ENCODE measurements at places on chromosomes 3 and 15.

GRCh38 chr3:174303907-174304560, 555.1 kb upstream of the NAALADL2 start:
- DNase-seq, result no peak

DNA sequence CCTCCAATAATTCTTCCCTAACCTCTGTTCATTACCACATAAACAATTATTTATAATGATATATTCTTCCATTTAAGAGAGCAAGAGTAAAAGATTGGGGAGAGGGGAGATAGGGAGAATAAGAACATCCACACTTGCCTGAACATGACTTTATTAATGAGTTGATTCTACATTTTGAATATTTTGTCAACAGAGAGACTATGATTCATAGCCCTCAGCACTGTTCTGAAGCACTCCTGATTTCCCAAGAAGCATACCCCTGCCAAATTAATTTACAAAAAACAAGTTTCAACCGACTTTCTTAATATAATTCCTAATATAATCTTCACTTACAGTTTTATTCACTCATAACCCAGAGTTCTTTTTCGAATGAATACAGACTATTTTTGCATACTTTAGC, 828.8 kb downstream of the ROBO2 start:
- no peak for DNase-seq

GRCh38 chr3:134998855-134999254, 203.8 kb downstream of the EPHB1 start:
- DNase-seq, result no peak

DNA sequence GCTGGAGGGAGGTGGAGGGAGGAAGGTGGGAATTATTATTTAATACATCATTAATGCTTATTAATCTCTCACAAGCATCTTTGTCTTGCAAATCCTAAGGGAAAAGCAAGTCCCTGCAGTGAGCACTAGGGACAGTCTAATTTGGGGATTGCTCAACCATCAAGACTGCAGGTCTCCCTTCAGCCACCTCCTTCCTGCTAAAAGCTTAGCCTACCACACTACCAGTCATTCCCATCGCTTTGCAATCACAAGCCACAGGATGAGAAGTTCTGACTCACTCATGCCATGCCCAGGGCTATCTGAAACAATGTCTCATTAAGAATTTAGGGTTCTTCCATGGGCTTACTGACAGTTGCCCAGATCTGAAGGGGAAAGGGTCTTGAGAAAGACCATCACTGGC, 51.0 kb upstream of the EIF1B start:
- DNase-seq, result no peak

DNA sequence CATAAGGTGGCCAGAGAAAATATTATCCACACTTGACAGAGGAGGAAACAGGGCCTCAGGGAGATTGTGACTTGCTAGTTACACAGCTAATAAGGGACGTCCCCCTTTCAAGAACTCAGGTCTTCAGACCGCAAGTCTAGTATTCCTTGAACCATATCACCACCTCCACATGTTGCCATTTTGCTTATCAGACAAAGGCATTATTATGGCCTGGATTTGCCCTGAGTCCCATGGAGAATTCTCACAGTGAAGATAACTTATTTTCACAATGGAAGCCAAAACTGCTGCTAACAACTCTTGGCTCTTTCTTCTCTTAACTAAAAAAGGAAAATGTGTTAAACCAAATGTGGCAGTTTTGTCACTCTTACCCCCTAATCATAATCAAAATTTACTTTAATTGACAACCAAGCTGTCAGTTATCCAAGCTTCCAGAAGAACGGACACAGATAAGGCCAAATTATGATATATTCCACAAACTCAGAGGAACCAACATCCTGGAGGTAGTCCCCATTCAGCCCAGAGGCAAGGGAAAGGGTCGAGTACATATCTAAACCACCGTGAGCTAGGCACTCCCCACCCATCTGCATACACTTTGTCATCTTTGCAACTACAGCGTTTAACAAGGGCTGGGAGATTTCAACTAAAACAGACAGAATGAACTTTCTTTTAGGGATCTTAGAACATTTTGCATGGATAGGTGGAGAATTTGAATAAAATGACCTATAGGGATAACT, 63.6 kb upstream of the THBS1 start:
- DNase-seq, result no peak

- no peak for DNase-seq
Observed at GRCh38 chr15:92808598-92809063, 91.5 kb upstream of the CHD2 start.

DNA sequence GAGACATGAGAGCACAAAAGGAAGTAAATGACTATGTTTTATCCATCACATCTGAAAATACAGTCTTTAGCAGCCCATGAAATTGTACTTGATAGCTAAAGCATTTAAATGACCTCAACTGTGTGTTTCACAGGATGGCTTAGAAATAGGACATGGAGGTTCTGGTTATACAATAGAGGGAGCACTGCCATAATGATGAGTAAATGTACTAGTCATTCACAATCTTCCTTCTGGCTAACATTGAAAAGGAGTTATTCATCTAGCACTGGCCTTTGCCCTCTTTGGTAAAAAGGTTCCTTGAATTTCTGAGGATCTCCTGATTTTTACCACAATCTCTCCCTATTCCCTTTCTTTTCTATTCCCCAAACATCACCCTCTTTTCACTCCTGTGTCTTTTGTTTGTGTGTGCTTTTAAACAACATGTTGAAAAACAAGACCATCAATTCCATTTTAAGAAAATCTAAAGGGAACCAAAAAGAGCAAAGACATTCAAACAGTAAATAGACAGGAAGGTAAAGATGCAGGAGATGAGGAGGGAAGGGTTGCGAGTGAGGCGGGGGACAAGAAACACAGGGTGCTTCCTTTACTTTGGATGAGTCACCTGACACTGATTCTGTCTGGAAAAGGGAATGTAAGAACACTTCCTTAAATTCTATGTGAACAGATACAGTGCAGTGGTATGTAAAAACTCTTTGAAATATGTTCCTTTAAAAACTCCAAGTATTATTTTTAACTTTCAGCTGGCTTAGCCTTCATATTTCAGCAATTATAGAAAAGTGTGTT, 619.0 kb downstream of the MECOM start:
- DNase-seq, result no peak

- DNase-seq, result no peak
Observed at GRCh38 chr15:74843891-74844299, 939 bp upstream of the ULK3 start.

Measured in NCI-H2081 (cell line).